MCF 10A (cell line): ENCODE measurements at places on chromosomes 16 and 17. TPM values are rescaled to one million over a fixed set of nuclear protein-coding genes. Genes with fewer than 3 reads are reported as not detected.

Gene CARHSP1
- total RNA-seq, result 23.9 and 27.8 TPM in 2 replicates

Gene TERF2IP
- total RNA-seq, result 73.9 and 80.0 TPM in 2 replicates

Gene C16orf92
- not detected in 2 replicates for total RNA-seq

Gene TP53TG3
- total RNA-seq, result not detected in 2 replicates

Gene HAP1
- total RNA-seq, result 0.37 and 0.49 TPM in 2 replicates

Gene TSPAN10
- total RNA-seq, result 1.8 and 2.1 TPM in 2 replicates

Gene SLC5A11
- not detected in 2 replicates for total RNA-seq

Gene NPIPB13
- 11.6 and 15.3 TPM in 2 replicates for total RNA-seq

- DNase-seq, result no peak
Observed at GRCh38 chr17:80297996-80298560, 37.4 kb downstream of the RNF213 start.

DNA sequence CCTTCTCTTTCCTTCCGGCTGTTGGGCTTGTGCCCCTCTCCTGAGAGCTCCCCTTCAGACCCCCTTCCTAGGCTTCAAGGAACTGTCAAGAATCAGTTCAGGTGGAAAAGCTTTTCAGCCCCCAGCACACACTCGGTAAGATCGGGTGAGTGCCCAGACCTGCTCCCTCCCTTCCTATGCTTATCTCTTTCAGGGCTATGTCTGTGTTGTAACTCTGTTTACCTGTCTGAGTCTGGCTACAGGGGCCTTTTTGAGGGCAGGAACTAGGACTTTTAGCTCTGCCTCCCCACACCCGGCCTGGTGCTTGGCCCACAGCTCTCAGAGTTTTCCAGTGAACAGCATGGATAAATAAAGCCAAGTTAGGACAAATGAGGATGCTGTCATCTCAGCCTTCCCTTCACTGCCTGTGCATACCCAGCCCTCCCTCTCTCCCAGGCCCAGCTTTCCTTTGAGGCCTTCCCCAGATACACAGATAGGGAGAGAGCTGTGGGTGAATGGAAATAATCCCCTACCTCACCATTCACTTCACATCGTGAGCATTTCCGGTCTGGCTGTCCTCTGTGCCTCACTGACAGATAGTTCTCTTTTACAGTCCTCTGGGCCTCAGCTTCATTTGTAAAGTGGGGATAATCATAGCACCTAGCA is 5.7 kb upstream of the MRPS23 start:
- no peak for DNase-seq

DNA sequence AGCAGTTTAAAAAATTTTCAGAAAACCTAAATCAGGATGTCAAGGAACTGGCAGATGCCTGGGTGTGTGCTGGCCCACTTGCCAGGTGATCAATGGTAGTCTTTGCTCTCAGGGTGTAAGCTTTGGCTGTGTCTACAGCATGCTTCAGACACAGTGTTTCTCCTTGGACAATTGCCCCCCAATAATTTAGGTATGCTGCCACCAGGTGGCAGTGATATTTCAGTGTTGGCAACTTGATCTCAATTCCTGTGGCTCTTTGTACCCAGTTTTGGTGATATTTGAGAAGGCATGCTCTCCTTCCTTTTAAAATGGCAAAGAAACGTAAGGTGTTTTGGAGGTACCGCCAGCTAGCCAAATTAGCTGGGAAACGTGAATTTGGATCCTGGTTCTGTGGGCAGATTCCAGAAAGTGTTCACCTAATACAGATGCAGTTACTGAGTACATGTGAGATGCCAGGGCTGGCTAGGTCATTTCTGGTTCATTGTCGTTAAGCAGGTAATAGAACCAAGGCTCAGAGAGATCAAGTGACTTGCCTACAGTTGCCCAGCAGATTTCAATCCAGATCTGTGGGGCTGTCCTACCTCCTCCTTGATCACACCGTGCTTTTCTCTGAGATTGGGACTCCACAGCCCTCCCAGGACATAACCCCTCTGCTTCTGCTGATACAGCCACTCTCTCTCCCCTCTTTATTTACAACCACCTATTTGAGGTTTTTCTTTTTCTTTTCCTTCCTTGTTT is 155.6 kb upstream of the PLCG2 start:
- peak; percentile 73 for DNase-seq

GRCh38 chr17:9750524-9750923 is 40.9 kb downstream of the DHRS7C start:
- DNase-seq, result no peak

- peak; percentile 60 for DNase-seq
Observed at GRCh38 chr16:47143677-47144558, at the start of gene NETO2. TSS of gene NETO2 (minus strand) at chr16:47143945. CDS start at chr16:47143612, 333 bp downstream.

DNA sequence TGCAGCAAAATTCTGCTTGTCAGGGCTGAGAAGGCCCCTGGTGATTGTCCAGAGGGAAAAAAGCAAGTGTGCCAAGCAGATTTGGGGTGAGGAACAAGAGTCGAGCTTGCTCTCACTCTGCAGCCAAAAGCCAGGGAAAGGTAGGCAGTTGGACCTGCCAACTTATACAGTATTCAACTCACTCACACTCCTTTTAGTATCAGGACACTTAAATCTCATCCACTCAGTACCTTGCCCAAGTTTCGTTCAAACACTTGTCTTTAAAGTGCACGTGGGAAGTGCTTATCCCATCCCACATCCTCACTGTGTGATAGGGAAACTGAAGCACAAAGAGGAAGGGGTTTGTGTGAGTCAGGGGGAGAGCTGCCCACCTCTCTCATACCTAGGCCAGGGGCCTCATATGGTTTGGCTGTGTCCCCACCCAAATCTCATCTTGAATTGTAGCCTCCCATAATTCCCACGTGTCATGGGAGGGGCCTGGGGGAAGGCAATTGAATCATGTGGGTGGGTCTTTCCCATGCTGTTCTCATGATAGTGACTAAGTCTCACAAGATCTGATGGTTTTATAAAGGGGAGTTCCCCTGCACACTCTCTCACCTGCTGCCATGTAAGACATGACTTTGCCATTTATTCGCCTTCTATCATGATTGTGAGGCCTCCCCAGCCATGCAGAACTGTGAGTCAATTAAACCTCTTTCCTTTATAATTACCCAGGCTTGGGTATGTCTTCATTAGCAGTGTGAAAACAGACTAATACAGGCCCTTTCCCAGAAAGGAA is 25.6 kb upstream of the CES5A start:
- DNase-seq, result no peak

- DNase-seq, result no peak
Observed at GRCh38 chr16:56300242-56300623, 108.9 kb downstream of the GNAO1 start.

DNA sequence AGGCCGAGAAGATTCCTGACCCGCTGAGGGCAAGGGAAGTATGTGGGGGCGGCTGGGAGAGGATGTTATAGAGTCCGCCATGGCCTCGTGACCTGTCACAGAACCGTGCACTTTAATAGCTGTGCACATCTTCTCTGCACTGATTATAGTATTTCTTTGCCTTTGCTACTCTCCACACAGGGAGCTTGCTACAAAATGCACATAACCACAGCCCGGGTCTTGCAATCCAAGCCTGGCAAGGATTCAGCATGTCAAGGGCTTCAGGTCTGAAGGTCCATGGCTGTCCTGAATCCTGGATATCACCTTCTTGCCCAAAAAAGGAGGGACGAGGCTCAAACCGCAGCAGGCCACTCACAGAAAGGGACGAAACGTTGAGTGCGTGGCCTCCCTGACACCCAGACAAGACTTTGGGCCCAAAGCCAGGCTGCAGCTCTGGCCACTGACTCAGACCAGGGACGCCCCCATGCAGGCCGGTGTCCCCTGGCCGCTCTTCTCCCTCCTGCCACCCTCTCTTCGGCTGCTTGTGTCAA is 43.7 kb downstream of the USP22 start:
- DNase-seq, result no peak

DNA sequence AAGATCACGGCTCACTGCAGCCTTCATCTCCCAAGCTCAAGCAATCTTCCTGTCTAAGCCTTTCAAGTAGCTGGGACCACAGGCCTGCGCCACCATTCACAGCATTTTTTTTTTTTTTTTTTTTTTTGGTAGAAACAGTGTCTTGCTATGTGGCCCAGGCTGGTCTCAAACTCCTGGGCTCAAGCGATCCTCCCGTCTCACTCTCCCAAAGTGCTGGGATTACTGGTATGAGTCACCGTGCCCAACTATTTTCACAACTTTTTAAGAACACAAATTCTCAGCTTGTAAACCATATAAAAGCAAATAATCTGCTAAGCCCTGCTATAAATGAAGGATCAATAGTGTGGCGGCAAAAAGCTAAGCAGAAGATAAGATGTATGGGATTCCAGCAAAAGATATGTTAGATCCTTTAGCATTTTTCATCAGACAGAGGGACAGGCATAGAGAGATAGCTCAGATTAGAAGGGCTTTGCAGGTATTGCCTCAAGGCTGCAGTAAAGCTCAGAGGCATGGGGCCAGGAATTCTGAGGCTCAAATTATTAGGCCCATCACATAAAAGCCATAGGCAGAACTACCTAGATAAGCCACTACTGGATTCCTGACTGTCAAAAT is 55.1 kb downstream of the EMP2 start:
- no peak for DNase-seq

DNA sequence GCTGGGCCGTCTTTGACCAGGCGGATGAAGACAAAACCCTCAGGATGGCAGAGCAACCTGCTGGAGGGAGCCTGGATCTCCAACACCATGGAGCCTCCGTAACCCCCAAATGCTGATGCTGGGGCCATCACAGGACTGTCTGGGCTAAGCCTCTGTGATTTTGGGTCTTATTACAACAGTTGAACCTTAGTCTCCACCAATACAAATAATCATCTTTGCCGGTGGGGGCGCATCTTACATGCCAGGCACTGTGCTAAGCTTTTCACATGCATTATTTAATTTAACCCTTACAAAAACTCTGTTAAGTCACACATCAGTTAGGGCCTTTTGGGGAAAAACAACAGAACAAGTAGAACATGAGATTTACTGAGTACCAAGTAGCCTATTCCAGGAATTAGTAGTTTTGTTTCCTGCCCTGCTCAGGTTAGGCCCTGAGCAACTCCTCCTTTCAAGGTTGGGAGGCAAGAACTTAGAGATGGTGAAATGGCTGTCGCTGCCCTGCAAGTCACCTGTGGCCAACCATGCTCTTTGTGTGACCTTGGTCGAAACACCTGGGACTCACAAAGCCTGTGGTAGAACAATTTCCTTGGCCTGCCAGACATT is 8.9 kb upstream of the ITGAM start:
- no peak for DNase-seq

DNA sequence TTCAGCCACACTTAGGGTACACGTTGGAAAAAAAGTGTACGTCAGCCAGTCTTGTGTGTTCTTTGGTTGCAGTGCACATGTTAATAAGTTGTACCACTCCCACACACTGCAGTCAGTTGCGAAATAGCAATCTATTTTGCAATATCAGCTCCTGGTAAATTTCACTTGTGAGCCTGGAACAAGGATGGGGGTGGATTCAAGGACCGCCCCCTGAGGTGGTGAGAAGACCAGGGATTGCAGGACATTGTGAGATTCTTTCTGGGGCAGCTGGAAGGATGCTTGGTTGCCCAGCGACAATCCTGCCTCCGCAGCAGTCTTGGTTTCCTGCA is 78.6 kb upstream of the ZFHX3 start:
- peak; percentile 93 for DNase-seq

DNA sequence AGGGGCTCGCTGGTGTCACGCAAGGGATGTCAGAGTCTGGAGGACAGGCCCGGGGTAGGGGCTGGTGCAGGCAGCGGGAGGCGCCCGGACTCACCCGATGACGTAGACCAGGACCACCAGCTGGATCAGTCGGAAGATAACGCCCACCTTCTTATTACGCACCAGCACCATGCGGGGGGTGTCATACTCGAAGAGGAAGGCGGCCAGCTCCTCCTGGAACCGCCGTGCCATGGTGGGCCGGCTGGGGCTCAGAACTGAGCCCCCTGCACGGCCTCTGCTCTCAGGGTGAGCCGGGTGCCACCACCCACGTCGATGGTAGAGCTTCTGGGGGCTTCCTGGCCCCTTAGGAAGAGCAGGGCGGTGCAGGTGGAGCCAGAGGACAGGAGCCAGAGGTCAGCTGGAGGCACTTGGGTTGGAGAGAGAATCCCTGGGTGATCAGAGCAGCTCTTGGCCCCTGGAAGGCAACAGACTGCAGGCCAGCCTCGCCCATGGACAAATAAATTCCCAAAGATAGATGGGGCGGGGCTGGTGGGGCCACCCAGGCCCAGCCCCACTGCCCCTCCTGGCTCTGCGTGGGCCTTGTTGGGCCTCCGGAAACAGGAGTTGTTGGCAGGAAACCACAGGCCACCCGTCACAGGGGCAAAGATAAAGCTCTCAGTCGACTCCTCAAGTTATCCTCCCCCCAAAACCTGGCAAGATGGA is at the start of gene P2RX1:
P2RX1 (minus strand) TSS at position 471 of the 702 bp plus-strand sequence; CDS start at position 231, 240 bp downstream.
- no peak for DNase-seq

DNA sequence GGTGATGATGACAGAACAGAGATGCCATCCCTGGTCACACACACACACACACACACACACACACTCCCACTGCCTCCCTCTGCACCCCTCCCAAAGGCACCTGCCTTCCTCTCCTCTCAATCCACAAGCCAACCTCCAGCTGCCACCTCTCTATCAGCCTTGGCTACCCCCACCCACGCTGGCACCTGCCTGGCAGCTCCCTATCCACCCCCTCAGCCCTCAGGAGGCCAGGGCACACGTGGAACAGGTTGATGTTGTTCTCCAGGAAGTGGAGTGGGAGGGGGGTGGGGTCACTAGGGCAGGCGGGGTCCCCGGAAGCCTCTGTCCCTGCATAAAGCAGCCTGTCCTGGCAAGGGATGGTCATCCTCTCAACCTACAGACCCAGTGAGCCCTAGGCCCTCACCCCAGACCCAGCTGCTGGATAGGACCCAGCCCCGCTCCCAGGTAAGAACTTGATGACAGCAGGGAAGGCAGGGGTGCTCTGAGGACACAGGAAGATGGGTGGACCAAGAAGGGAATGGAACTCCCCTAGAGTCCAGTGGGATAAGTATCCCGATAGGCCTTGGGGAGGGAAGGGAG is at the start of gene GSDMA:
GSDMA (plus strand) TSS at position 363 of the 579 bp plus-strand sequence. CDS start 2,684 bp downstream, outside the sequence.
- no peak for DNase-seq

DNA sequence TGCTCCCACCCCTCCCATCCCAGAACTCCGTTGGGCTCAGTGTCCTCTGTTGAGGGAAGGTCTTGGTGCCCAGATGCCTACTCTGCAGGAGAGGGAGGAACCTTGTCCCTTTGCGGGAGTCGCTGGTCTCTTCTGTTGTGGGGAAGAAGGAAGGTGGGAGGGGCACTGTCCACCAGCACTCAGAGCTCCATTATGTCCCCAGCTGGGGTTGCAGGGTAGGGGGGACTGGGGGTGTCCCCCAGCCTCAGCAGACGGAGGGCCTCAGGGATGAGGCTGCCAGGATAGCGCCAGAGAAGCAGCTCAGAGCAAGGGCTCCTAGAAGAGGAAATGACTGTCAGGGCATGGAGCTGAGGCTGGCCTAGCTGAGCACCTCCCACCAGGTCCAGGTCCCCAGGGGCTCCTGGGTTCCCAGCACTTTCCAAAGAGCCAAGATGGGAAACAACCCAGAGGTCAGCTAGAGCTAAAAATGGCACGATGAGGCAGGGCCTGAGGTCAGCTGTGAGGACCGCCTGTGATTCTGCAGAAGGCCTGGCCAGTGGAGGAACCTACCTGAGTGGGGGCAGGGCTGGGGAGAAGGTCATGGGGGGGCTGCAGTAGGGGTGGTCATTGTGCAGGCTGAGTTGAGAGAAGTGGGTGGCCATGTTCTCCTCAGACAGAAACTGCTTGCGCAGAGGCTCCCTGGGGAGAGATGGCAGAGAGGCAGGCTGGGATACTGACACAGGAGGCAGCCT is 893 bp downstream of the HCFC1R1 start:
- peak; percentile 53 for DNase-seq

GRCh38 chr16:54173490-54173889 is 113.1 kb downstream of the IRX3 start:
- no peak for DNase-seq
